ENCODE measurements at places on chromosomes 11 and 22. TPM values are rescaled to one million over a fixed set of nuclear protein-coding genes. Genes with fewer than 3 reads are reported as not detected.

RASSF10 gene
- 2.9 TPM for polyA plus RNA-seq

P2RX6 gene
- polyA plus RNA-seq, result 0.31 TPM

GRCh38 chr11:128288368-128288767, 299.0 kb downstream of the ETS1 start:
- DNase-seq, result no peak

- no peak for DNase-seq
Observed at GRCh38 chr11:122808478-122808869, 29.8 kb upstream of the CRTAM start.

DNA sequence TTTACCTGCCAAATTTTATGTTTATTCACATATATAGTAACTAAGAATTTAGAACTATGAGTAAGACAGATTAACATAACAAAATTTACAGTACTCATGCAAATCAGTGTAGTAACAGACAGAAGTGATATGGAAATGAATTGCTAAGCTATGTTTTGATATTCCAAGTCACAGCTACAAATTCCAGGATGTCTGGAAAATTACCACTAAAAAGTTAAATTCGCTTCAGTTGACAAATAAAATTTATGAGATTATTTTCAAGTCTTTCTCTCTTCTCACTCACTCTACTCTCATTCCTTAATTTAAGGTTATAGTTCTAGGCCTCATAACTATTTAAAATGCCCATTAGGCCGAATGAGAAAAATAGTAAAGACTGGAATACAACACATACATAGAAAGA, 18.1 kb downstream of the XKR3 start:
- no peak for DNase-seq

- no peak for DNase-seq
Observed at GRCh38 chr22:20578707-20579106, 71.3 kb downstream of the MED15 start.

GRCh38 chr11:134498326-134499139, 86.5 kb upstream of the B3GAT1 start:
- peak; percentile 47 for DNase-seq

DNA sequence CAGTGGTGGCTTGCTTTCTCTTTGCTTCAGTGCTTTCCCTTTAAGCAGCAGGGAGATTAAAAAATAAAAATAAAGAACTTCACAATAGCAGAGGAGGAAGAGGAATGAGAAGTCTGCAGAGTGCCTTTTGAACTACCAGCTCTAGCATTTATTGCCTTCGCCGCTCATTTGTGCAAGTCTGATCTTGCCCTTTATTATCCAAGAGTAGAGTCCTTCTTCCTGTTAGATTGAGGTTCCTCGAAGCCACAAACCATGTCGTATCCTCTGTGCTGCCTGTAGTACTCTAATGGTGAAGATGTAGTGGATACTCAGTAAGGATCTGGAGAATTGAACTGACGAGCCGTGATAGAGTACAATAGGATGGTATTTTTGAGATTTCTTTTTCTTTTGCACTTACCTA, 101.2 kb upstream of the RAG2 start:
- DNase-seq, result no peak

TSPAN4 gene
- polyA plus RNA-seq, result 29.8 TPM

DNA sequence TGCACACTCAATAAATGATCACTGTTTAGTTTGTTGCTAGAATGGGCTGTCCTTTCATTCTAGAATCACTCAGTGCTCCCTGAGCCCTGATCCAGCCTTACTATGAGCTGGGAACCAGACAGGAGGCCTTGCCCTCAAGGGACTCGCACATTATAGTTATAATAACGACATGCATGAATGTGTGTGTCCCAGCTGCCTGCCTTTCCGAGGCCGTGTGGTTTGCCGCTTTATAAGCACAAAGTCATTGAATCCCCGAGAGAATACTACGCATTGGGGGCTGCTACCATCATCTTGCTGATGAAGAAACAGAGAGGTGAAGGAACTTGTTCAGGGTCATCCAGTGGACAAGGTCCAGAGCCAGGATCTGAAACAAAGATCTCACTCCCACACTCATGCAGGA, 75.7 kb downstream of the NFAM1 start:
- DNase-seq, result no peak

- peak; percentile 69 for DNase-seq
Observed at GRCh38 chr22:50314455-50315288, 7.2 kb upstream of the PLXNB2 start.

- DNase-seq, result no peak
Observed at GRCh38 chr11:13463779-13464290, 813 bp upstream of the BTBD10 start.

DNA sequence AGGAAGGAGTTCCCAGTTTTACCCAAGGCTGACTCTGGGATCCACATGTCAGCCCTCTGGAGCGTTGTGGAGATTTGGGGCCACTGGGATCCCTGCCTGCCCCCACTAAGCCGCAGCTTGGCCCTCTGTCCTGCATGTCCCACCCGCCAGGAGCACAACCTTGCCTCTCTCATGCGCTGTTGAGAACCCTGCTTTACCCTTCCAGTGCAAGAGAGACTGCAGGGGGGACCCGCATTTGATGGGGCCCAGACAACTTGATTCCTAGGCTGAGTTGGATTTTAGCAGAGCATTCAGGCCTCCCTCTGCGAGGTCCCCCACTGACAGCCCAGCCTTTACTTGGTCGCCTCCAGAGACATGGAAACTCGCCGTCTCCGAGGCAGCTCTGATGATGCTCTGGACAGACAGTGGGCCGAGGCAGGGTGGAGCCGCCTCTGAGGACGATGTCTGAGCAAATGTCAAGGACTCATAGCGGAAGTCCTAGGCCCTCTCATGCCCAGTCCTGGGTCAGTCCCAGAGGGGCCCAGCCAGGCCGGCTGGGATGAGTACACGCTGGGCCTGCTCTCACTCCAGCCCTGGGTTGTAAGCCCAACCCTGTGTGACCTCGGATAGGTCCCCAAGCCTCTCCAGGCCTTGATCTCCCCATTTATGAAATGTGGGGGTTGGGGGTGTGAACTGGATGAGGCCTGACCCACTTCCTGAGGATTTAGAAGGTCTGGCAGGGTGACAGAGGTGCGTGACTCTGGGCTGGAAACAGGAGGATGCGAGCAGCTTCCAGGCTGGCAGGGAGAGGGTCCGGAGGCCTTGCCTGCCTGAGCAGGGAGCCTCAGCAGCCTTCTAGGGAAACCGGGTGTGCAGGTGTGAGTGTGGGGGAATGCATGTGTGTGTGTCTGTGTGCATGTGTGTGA, 630 bp downstream of the CD5 start:
- DNase-seq, result no peak
